ENCODE measurements at places on chromosomes 11 and 22.

GRCh38 chr11:34323601-34324000 is 34.2 kb downstream of the ABTB2 start:
- no peak for DNase-seq

- DNase-seq: no peak
These were observed 16.3 kb downstream of the ADORA2A start for GRCh38 chr22:24443668-24444067.

- DNase-seq: no peak
These were observed 13.7 kb upstream of the NXPE2 start for GRCh38 chr11:114664641-114665040.

DNA sequence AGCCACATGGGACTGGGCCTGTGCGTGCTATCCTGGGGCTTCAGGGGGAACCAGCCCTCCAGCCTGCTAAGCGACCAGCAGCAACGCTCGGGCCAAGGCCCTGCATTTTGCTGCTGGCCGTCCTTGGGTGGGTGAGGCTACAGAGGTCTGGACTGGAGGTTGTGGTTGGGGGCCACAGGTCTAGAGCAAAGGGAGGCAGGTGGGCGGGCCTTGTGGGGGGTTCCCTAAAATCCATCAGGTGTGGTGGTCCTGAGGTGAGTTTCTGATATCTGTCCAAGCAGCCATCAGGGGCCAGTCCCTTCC is 34.7 kb downstream of the PPM1F start:
- no peak for DNase-seq

- DNase-seq: peak; percentile 36
These were observed 57.5 kb downstream of the BTG4 start for GRCh38 chr11:111454561-111455192.

DNA sequence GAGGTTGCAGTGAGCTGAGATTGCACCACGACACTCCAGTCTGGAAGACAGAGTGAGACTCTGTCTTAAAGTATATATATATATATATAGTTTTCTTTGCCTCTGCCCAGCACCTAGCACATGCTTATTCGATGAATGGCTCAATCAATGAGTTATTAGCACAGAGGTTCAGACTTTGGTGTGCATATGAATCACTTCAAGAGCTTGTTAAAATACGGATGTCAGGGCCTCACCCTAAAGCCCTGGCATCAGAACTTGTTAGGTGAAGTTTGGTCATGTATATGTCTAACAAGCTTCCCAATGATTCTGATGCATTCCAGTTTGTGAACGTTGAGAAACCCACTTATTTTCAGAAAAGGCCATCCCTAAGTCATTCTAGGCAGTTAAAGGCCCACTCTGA is 21.8 kb upstream of the TMEM86A start:
- no peak for DNase-seq

- DNase-seq: no peak
These were observed 28.2 kb upstream of the CHKA start for GRCh38 chr11:68149417-68149816.

Data from activated naive CD4-positive, alpha-beta T cell (primary cell).